ENCODE measurements at places on chromosomes 6 and 20. TPM values are rescaled to one million over a fixed set of nuclear protein-coding genes. Genes with fewer than 3 reads are reported as not detected.

DNA sequence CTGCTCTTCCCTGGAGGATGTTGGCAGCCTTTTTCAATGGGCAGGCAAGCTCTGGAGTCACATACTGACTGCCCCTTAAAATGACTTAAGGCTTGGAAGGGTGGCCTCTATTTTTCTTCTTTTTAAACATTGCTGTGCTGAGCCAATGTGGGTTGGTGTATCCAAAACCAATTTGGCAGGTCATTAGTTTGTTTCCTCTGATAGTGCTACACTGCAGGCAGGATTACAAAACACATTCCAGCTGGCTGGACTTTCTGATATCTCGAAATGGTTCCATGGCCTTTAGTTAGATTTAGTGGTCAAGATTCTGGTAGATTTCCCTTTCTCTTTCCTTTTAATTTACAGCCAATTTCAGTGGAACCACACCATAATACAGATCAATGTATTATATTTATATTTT is 28.1 kb upstream of the BMP2 start:
- DNase-seq = no peak

- DNase-seq = no peak
Measured at GRCh38 chr20:42123981-42124473, 505.9 kb upstream of the CHD6 start.

- DNase-seq = no peak
Measured at GRCh38 chr6:108665495-108666196, 104.9 kb downstream of the FOXO3 start.

DNA sequence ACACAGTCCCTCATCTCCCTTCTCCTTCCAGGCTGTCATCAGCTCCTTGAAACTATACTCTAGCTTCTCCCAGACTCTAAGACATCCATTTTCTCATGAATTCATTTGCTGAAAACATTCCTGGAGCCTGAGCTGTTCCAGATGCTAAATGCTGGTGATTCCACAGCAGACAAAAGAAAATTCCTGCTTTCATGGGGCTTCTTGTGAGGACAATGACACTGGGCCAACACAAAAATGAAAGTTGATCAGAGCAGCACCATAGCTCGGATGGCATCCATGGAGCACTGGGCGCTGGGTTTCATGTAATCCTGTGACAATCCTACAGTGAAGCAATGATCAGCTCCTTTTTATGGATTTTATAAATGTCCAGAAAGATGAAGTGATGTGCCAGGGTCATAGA is 47.4 kb upstream of the STX16 start:
- no peak for DNase-seq

DNA sequence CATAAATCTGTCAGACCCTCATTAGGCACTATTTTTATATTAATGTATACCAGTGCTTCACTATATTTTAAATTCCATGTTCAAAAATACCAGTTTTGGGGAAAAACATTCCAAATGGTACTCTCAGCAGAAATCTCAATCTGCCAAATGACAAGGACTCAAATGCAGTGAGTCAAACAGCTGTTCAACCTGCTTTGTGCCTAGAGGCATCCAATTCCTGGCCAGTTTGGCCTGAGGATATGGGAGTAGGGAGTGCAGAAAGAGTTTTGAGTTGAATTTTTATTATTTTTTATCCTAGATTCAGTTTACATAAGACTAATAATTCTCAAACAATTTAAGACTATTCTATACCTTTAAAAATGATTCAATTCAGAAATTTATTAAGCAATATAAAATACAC is 216.8 kb downstream of the LAMA2 start:
- DNase-seq = no peak

GRCh38 chr6:104580452-104580851 is 279.3 kb downstream of the HACE1 start:
- DNase-seq = no peak

- no peak for DNase-seq
Measured at GRCh38 chr6:150697515-150697914, 97.8 kb downstream of the PLEKHG1 start.

DNA sequence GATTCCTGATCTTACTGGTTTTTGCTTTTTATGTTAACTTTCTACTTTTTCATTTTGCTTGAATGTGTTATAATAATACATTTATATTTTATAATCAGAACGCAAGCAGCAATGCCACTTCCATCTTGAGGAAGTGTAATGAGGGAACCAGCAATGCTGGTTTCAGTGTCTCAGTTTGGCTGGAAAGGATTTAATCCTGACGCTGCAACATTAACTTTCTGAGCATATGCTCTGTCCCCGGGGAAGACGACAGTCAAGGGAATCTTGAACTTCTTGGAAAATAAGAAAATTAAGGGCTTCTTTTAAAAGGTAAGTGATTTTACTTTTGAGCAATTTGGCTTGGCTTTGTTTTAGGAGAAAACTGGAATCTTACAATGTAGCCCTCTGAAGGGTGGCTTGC is 205.5 kb upstream of the AGPAT4 start:
- no peak for DNase-seq

DNA sequence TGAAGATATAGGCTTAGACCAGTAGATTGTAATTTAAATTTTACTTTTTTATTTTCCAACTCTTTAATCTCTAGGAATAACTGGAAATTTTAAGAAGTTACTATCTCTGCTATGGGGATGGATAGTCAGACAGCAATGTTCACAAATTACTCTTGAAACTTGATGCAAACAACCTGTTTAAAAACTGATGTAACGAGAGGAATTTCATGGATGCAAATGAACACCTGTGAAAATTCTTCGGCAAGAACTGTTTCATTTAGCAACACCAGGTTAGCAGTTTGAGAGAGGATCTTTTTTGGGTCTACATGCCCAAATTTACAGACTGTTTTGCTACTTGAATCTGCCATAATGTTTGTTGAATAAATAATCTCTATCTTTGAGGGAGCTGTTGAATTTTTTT is 20.0 kb upstream of the RSPH3 start:
- DNase-seq = no peak

- no peak for DNase-seq
Measured at GRCh38 chr6:109816452-109817374, 125.6 kb downstream of the FIG4 start.

- no peak for DNase-seq
Measured at GRCh38 chr6:62283796-62284411, 2.1 kb downstream of the KHDRBS2 start.

DNA sequence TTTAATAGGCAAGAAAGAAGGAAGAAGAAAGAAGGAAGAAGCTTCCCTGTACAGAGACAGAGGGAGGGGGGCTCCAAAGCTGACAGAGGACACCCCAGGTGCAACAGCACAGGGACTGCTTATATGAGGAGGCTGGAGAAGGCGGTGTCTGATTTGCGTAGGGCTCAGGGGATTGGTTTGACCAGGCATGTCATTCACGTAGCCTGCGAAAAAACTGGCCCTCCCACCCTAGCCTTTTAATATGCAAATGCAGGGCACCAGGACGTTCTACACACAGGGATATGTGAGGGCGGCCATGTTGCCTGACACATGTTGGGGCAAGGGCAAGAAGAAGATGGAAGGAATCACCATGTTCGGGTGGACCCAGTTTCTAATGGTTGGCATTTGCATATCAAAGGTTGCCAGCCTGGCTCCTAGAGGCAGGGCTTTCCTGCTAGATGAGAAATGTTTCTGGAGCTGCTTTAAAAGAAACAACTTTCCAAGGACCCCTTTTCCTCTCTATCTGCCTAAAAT is 305.4 kb upstream of the CDYL start:
- no peak for DNase-seq

DNA sequence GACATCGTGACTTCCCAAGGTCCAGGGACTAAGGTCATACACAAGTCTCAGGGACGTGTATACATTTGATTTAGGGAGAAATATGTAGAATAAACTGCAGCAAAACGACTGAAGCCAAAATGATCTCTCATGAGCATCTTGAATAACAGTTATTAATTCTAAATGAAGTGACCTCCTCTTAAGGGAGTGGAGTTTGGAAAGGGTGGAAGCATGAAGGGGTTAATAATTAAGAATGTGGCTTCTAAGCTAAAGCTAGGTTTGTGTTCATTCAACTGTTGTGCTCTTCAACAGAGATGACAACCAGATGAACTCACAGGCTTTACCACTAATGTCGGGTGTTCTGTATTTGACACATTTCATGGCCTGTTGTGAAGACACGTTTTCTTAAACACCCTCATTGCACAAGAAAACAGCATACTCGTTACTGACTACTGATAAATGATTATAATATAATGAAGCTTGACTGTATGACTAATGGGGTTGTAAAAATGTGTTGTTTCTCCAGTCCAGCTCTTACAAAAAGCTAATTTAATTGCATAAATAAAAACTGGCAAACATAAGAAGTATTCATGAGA is 1.5 kb downstream of the PPP1R14C start:
- DNase-seq = no peak

DNA sequence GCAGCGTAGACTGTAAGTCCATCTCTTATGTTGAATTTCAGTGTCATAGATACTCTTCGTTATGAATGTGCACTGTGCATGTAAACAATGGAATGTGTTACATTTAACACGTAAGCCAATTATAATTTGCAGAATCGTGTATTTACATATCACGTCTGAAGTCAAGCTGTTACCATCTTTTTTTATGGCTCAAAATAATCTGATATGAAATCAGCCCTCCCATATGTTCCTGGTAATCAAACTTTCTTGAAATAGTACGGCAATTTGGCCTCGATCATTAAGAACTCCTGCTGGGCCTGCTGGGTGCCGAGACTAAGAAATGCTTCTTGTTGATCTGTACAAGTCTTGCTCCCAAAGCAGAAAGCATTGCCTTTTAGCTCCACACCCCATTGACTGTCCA is 89.6 kb upstream of the DOK5 start:
- DNase-seq = no peak

- no peak for DNase-seq
Measured at GRCh38 chr6:41153992-41154625, at the start of gene TREML1. Gene TREML1, minus strand, starts transcription at chr6:41154347. Its CDS starts 59 bp downstream, at chr6:41154288.

DNA sequence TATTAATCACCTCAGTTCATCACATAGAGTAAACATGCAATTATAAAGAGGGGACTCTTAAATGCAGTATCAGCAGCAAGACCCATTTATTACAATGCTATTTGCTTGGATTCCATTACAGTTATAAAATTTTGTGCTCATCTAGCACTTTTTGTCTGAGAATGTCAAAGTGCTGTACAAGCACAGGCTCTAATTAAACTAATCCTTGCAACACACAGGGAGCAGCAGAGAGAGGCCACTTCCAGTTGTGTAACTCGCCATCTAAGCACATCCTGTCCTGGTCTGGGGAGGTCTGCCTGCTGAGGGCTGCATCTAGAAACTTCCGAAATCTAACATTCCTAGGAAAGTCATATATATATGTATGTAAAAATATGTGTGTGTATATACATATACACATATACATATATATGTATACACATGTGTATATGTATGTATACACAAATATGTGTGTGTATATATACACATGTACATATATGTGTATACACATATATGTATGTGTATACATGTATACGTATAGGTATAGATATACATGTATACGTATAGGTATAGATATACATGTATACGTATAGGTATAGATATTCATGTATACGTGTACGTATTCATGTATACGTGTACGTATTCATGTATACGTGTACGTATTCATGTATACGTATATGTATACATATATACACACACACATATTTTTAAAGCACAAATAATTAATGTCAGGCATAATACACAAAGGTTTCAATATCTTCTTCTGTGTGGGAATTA is 136.4 kb upstream of the JARID2 start:
- DNase-seq = no peak

GRCh38 chr20:34397096-34397495 is 34.0 kb downstream of the ITCH start:
- no peak for DNase-seq

DNA sequence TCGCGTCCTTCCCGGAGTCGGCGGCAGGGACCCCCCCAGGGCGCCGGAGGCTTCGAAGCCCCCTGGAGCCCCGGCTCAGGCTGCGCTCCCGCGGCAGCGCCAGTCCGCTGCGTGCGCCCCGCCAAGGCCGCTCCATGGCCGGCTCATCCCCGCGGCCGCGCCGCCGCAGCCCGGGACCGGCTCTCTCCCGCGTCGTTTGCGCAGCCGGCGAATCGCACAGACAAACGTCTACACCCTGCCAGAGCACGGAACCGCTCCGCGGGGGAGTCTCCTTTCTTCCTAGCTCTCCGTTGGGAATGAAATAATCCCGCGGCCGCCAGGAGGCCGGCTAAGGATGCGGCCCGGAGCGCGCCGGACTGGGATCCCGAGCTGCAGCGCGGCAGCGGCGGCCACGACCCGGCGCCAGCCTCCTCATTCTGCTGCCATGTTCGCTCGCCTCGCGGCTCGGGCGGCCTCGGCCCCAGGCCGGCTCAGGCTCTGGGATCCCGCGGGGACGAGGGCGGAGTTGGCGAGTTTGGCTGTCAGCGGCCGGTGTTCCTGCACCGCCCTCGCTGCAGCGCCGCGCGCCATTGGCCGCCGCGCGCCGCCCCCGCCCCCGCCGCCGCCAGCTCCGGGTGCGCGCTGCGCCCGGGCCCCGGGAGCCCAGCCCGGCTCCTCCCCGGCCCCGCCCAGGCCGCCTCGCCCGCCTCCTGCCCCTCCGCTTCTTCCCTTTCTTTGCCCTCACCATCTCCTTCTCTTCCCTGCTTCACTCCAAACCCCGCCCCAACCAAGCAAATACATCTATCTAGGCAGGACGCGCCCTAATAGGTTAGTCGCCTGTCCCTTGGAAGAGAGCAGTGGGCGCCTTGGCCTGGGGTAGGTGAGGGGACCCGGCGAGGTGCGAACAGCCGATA is at the start of gene GFOD1:
Gene GFOD1 (minus strand): TSS at position 479 of the 893 bp plus-strand sequence. CDS start 710 bp downstream, outside the sequence.
- peak; percentile 89 for DNase-seq

DNA sequence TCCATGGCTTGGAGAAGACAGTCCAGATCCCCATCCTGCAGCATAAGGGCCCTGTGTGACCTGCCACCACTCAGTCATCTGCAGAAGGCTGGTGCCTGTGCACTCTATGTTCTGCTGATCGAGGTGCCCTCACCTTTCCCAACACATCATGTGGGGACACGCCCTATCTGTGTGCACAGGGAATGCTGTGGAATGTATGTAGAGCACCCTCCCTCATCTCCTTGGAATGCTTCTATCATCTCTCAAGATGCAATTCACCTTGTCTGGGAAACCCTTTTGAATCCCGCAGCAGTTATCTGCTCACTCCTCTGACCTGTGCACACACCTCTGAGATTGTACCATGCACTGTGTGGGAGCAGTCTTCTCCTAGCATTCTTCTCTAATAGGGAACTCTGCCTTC is 207.2 kb upstream of the SSTR4 start:
- DNase-seq = no peak

The SIRPB1 gene
- total RNA-seq = 1.8 TPM

The C20orf141 gene
- total RNA-seq = not detected

The CAP2 gene
- total RNA-seq = 7.1 TPM

The CST9L gene
- not detected for total RNA-seq

The LINC00237 gene
- total RNA-seq = not detected

The TGM6 gene
- total RNA-seq = not detected

The RBPJL gene
- not detected for total RNA-seq

The TFAP2C gene
- 0.52 TPM for total RNA-seq

The RIPOR2 gene
- total RNA-seq = 2.8 TPM

The CLPSL2 gene
- not detected for total RNA-seq

The IRF4 gene
- 5.0 TPM for total RNA-seq

The LGSN gene
- 0.08 TPM for total RNA-seq

The ELOVL2 gene
- 0.14 TPM for total RNA-seq

The FOXF2 gene
- total RNA-seq = 15.2 TPM

The C20orf202 gene
- total RNA-seq = 0.59 TPM

The RUNX2 gene
- 3.5 TPM for total RNA-seq

The RPS6KA2 gene
- 11.5 TPM for total RNA-seq
